NCI-H1436 treated with DMSO at 0.1 percent for 48 hours (cell line): ENCODE measurements at places on chromosomes 1 and 21.

- no peak for DNase-seq
Measured at GRCh38 chr1:111204201-111204982, 3.9 kb upstream of the DENND2D start.

DNA sequence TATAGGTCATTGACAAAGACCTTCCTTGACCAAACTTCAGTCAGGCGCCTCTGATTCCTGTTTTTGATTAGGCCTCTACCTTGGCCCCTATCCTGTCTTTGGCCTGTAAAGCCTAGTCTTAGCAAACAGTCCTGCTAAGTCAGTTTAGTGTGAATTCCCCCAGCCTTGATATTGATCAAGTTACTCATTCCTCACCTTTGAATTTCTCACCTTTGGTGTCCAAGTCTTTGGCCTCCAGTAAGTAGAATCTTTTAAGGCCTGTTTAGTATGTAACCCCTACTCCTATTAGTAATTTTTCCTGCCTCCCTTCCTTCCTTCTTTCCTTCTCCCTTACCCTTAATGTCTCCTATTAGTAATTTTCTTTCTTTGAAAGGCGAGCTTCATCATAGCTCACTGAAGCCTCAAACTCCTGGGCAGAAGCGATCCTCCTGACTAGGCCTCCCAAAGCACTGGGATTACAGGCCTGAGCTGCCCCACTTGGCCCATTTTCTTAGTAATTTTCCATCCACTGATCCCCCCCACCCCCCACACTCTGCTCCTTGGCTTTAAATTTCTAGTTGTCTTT is 13.0 kb upstream of the ZNF692 start:
- no peak for DNase-seq

DNA sequence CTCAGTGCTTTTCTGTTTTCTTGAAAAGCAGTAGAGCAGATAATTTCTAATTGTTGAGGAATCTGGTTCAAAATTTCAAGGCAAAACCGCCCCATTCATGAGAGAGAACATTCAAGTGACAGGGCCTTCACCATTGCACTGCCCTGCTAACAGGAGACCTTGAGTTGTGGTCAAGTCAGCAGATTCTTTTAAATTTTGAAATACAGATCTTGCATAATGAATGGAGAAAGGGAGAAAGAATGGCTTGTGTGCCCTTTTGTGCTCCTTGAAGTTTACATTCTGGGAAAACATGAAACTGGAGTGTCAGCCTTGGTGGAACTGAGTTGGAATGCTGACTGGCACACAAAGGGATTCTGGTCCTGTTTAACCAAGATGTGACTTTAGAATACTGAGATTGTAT is 164.5 kb upstream of the UBE2U start:
- no peak for DNase-seq

DNA sequence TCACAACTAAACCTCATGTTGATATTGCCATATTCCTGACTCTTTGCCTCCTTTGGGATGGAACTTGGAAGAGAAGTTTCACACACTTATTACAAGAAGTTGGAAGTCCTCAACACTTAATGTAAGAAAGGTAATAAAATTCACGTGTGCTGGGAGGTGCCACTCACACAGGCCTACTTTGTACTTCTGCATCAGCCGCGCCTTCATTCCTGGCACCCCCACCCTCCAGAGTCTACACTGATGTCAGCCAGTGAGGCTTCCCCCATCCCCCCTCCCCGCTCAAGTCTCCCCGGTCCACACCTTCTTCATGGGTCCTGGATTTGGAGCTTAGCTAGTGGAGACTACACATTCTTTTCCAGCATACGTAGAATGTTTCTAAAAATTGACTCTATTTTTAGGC is 24.8 kb upstream of the SLC45A1 start:
- no peak for DNase-seq
